Stimulated activated CD4-positive, alpha-beta T cell treated with anti-CD3 and anti-CD28 coated beads, TNF-alpha, amount 100 ng/mL, for 24 hours (primary cell): ENCODE measurements at places on chromosomes 16 and 17.

GRCh38 chr17:29557085-29557738, 9.6 kb downstream of the ABHD15 start:
- no peak for DNase-seq

GRCh38 chr17:40915721-40916256, 21.7 kb downstream of the KRT23 start:
- no peak for DNase-seq

DNA sequence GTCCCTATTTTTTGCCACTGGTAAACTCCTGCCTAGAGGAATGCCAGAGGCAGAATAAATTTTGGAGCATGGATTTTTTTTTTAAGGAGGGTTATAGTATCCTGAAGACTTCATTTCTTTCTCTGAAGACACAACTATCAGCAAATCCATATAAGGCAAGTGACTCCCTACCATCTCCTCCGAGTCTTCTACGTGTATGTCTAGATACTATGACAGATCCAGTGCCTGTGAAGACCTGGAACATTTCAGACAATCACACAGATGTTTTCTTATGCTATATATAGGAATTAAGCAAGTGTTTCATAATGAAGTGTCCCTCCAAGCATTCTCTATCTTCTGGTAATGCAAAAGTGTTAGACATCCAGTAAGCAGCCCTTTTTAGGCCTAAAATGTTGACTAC, 255.5 kb upstream of the TBX2 start:
- DNase-seq = no peak

GRCh38 chr17:22514315-22514714, 822.0 kb downstream of the KCNJ18 start:
- no peak for DNase-seq

GRCh38 chr17:30414486-30414885, 35.8 kb downstream of the CPD start:
- no peak for DNase-seq

- DNase-seq = no peak
These were observed 767 bp downstream of the ATP2C2 start for GRCh38 chr16:84369105-84369504.

- no peak for DNase-seq
These were observed 84.5 kb upstream of the HSBP1 start for GRCh38 chr16:83723244-83723643.

GRCh38 chr17:74959826-74960515, 12.6 kb downstream of the HID1 start:
- DNase-seq = no peak

GRCh38 chr17:37050920-37051319, 102.2 kb downstream of the AATF start:
- DNase-seq = no peak

DNA sequence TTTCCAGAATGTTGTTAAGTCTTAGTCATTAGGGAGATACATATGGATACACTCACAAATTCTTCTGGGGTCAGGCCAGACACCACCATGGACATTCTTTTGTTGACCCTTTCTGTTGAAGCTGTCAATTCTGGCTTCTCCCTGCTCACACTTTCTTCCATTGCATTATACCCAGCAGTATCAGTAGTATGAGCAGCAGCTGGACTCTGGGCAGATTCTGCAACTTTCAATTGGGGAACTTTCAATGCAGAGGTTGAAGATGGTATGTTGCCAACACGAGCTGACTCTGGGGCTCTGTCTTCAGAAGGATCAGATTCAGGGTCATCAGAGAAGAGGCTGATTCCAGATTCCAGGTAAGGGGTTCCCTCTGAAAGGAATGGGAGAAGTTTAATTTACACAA, 45.8 kb downstream of the RND2 start:
- DNase-seq = no peak

- DNase-seq = peak; percentile 76
These were observed 664 bp downstream of the HBQ1 start for GRCh38 chr16:180681-181564.

GRCh38 chr16:88356124-88356726, 26.5 kb upstream of the ZNF469 start:
- DNase-seq = no peak

- DNase-seq = no peak
These were observed 518.5 kb upstream of the EEF2KMT start for GRCh38 chr16:5615868-5616642.

DNA sequence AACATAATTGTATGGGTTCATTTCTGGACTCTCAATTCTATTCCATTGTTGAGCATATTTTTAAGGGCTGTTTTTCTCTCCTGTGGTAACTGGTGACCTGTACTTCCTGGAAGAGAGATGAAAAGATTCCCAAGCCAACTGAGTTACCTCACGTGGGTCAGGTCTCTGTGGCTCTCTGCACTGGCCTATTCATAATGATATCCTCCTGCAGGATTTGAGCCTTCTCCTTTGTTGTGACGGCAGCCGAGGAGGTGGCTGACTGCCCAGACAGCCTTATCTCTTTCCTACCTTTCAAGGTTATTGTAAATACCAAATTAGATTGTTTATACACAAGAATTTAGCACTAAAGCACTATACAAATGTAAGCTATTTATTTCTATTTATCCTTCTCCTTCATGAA, 2.7 kb upstream of the ACE start:
- no peak for DNase-seq

- DNase-seq = no peak
These were observed 16.4 kb downstream of the NTN1 start for GRCh38 chr17:9037736-9038135.

DNA sequence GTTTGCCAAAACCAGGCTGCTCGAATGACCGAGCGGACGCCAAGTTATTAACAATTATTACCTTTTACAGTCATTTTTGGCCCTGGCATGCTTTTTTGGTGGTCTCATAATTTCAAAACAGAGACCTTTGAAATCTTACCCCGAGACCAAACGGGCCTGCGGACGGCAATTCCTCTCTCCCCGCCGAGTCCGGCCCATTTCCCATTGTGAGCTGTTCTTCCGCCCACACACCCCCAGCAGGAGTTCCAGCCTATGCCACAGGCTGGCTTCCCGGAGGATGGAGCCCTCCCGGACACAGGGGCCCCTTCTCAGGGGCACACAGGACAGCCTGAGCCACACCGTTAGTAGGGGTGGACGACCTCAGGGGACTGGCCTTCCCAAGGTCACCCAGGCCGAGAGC, 130.7 kb downstream of the C16orf95 start:
- no peak for DNase-seq

DNA sequence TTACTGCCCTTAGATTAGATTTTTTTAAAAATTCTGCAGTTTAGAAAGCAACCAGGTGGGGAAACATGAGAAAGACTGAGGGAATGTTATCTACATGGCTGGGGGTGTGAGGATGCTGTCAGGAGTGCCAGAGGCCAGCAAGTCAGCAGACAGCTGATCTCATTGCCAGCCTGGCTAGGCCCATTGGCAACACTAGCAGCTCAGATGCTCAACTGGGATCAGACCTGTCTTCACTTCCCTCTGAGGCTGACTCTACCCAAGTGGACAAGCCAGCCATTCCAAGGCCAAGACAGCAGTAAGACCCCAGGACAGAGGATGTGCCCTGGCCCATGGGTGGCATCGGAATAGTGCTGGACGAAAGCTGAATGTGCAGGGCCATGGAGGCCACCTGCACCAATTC, 96.2 kb downstream of the TMEM132E start:
- DNase-seq = no peak

- DNase-seq = no peak
These were observed 26.9 kb upstream of the TENT4B start for GRCh38 chr16:50126183-50126582.

DNA sequence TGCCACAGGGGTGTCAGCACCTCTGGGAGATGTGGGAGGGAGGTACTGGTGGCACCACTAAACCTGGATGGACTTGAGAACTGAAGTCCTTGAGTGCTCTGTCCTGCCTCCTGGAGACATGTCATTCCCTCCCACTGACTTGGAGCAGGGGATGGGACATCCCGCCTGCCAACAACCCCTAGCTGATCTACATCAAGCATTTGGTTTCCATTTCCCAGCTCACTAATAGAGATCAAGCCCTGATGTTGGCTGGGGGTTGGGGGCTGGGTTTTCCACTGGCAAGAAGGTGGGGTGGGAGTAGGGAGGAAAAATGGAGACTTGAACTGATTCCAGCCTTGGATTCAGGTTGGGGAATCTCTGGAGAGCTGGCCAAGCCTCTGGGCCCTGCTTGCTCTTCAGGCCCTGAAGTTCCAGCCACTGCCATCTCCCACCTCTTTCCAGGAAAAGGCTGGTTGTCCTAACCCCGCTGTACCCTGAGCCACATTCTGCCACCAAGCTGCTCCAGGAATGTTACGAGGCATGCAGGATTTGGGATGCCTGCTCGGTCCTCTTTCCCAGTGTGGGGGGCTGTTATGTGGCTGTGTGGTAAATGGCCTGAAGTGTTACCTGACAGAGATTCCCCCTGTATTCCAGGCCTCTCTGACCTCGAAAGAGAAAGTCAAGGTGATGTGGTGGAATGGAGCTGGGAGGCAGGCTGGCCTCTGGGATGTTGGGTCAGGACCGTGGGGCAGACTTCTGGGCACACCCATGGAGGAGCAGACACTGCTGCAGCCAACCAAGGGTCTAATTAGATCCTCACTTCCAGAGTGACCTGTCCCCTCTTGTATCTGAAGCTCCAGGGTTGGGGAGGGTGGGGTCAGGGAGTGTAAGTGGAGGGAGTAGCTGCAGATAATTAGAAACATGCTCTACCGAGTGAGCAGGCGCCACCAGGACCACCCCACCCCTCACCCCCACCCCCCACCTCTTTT, 16.7 kb downstream of the IGFBP4 start:
- DNase-seq = no peak

GRCh38 chr17:66520999-66521398, 218.6 kb downstream of the PRKCA start:
- DNase-seq = no peak

DNA sequence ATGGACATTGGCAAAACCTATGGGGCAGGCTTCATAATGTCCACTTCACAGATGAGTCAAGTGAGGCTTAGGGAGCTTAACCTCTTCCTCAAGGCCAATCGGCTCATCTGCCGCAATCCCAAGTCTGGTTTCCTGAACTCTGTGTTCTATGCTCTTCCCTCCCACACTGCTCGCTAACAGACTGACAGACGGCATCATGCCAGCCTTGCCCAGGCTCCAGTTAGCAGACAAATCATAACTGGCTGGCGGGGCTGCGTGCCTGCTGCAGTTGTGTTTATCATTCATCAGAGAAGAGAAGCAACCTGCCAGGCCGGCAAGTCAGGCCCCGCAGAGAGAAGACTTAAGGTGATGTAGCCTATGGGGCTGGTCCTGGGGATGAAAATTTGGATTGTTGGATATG, 216.2 kb upstream of the ASIC2 start:
- DNase-seq = no peak

DNA sequence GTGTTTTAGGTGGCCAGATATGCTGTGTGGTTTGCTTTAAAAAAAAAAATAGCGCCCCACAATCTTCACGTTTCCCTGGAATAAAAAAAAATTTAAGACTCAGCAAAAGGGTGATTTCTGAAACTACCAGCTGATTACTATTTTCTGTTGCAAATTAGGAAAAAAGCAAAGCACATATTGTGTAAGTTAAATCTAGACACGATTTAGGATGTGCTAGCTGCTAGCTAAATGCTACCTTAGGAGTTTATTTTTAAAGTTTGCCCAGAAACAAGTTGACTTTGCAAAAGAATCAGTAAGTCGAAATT, 944 bp upstream of the MARF1 start:
- DNase-seq = no peak

GRCh38 chr16:77531752-77532151, 96.9 kb upstream of the ADAMTS18 start:
- DNase-seq = no peak

DNA sequence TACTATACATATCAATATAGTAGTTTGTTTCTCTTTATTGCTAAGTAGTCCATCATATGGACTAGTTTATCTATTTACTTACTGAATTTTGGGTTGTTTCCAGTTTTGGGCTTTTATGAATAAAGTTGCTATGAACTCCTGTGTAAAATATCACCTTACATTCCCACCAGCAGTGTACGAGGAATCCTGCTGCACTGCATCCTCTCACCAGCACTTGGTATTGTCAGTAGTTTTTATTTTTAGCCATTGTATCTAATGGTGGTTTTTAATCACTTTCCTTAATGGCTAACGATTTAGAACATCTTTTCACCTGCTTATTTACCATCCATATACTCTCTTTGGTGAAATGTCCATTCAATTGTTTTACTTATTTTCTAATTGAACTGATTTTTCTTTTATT, 24.0 kb downstream of the CDC27 start:
- no peak for DNase-seq

DNA sequence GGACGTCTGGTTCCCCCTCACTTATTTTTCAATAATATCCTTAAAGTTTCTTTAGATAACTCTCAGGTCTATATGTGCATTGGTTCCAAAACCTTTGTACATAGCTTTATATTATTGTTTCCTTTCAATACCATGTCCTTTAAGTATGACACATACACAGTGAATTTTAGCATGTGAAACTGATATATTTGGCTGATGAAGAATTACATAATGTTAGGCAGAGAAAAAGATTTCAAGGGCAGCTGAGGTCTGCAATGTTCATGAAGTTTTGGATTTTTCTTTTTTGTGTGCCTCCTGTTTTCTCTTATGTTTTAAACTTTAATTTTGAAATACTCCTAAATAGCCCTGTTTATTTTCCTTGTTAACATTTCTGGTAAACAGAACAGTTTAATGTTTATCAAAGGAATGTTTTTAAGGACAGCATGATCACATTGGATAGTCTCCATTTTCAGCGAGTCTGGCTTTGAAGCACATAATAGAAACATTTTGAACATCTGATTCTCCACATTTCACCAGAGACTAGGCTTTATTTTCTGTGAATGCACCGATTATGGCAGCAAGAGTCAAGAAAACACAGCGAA, 32.9 kb upstream of the FBXO47 start:
- DNase-seq = no peak

DNA sequence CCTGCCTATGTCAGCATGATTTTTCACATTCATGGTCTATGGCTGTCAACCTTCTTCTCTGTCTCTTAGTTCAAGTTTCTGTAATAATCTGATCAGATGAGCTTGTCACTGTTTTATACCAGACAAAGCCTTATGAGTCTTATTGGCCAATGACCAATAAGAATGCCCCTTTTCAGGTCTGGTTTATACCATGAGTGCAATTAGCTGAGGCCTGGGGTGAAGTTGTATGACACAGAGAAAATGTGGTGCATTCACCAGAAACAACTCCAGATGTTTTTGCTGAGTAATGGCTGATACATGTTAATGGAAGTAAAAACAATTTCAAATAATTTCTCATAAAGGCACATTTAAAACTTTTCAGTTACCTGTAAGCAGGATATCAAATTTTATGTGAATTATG, 218.6 kb upstream of the CDH8 start:
- DNase-seq = no peak

GRCh38 chr16:69150146-69150865, 17.9 kb downstream of the UTP4 start:
- no peak for DNase-seq
